ENCODE measurements at places on chromosomes 7 and 10.
A peak's percentile ranks its signal among the peaks of the same experiment; 100 is the strongest.

DNA sequence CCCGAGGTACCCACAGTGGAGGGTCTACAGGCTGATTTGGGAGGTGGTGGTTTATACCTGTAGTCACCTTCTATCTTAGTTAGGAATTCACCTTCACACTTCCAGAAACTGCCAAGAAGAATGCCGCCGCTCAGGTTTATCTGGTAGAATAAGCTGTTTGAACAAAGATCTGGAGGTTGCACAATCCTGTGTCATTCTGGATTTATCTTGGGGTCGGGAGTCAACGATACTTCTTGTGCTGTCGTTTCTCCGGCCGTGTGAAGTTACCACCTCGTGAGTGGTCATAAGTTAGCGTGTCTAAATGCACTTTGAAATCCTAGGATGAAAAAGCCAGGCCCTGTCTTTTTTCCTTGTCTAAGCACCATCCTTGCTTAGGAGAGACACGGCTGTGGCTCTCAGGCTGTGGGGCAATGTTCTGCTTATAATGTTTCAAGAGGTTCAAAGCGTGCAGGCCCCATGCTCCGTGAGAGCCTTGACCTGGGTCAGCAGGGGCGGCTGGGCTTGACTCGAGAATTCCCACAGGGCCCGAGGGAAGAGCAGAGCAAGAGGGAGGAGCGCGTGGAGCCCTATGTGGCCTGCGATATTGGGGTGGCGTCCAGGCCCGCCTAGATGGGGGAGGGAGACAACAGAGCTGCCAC is 35.5 kb downstream of the GRIFIN start:
- no peak for DNase-seq

DNA sequence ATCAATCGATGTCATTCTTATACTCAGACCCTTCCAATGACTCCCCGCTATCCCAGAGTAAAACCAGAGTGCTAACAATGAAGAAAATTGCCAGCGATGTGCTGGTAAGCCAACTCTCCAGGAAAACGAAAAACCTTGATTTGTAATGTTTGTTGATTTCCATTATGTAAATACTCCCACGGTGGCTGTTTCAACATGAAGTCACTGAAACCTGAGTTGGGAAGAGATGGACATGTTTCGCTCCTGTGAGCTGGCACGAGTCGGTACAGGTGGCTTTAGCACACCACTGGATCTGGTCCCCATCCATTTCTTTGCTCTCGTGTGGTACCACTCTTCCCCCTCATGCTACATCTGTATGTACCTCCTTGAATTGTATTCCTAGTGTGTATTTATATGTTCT is 52.9 kb downstream of the AP3M1 start:
- DNase-seq: no peak

DNA sequence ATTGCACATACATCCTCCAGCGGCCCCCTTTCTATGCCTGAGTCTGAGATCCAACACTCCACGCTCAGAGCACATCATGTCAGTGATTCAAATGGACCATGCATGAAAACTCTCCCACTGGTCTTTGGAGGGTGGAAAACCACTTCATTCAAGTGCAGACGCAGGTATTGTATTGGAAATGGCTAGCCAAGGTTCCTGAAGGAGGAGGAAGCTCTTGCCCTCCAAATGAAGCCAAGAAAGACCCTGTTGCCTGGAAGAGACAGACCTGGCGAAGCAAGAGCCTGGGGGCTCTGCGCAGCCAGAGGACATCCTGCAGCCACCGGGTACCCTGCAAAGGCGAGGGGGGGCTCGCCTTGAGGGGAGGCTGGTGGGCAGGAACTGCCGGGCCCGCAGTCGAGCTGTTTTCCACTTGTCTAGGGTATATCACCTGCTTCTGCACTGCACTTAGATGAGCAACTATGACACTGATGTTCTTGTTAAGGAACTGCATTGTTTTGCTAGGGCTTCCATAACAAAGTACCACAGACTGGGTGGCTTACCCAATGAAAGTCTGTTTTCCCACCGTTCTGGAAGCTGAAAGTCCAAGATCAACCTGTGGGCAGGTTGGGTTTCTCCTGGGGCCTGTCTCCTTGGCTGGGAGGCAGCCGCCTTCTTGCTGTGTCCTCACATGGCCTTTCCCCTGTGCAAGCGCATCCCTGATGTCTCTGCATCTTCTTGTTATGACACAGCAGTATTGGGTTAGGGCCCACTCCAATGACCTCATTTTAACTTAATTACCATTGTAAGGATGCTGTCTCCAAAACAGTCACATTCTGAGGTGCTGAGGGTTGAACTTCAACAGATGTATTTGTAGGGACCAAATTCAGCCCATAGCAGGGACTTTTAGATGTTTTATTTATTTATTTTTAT is 233.4 kb downstream of the ARHGAP12 start:
- no peak for DNase-seq

- DNase-seq: no peak
Observed at GRCh38 chr10:50362547-50363125, 111.3 kb upstream of the ASAH2 start.

- DNase-seq: no peak
Observed at GRCh38 chr10:92011560-92012214, 88.1 kb downstream of the BTAF1 start.

- no peak for DNase-seq
Observed at GRCh38 chr7:128247108-128247507, 6.0 kb downstream of the LEP start.

DNA sequence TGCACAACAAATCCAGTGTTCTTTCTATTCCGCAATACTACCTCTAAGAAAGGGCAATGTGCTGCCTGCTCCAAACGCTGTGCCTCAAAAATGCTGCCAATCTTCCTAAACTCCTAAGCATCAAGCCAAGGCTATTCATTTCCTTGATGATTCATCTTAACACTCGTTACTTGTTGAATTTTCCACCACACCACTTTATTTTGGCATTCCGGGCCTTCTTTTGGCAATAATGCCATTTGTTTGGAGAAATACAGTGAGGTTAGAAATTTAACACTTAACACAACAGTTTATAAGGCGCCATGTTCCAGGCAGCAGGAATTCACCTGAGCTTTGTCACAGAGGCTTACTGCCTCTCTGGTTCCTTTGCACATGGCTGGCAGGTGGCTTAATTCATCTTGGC is 82.6 kb upstream of the ABCB5 start:
- no peak for DNase-seq

DNA sequence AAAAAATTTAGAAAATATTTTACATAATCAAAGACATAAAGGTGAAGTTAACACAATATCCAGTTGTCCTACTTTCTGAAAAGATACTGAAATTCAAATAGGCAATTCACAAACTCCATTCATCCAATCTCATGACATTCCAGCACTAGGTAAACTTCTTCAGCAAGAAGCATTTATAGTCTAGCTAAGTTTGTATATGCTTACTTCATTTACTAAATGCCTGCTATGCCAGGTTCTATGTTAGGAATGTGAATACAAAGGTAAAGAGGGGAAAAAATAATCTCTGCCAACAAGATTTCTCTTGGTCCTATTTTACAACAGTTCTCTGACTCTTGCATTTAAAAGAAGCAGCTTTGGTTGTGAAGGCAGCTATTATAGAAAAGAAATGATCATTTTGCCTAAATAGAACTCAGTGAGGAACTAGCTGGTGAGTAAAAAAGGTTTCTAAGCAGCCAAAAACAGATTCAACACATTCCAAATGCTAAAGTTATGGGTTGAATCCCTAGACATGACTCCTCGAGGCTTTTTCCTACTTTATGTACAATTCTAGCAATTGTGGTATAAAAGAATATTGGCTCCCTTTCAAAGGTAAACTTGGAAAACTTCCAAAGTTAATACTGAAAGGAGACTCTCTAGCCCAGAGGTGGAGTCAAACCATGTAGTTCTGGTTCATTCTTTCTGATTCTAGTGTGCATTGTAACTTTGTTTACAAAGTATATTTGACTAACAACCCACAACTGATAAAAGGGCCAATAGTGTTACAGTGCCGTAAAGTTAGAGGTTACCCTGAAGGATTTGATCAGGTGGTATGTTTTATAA is 30.9 kb upstream of the KLHL7 start:
- no peak for DNase-seq

DNA sequence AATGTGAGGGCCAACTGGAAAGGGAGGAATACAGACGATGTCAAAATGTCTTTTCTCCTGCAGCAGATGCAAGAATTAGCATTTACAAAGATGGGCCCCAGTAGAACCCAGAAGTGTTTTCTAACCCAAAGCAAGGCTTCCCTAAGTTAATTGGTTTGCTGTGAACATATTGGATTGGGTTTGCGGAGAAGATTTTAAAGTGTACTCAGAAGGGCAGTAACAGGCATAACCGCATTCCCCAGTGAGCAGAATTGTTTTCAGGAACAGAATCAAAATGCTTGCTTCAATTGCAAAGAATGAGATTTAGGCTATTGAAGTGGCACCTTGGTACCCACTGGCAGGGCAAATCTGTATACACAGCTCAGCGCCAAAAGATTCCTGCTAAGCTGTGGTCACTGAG is 78.0 kb downstream of the NRP1 start:
- no peak for DNase-seq

DNA sequence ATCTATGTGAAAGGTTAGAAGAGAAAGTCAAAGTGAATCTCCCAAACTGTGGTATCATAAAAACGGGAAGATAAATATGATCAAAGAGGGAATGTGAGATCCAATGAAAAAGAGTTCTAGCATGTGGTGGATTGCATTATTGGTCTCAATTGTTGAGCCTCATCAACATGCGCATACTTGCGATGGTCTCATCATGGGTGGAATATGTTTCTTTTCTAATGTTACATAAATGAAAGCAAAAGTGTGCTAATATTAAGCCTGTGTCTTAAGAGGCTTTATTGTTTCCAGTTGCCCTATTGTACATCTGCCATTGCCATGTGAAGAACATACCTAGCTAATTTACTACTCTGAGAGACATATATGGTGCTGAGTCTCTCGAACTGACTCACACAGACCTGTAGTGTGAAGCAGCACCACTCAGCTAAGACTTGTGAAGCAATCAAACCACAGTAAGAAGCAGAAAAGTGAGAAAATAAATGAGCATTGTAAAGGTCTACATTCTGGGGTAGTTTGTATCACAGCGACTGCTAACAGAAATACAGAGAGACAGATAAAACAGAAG is 645.5 kb upstream of the PCDH15 start:
- DNase-seq: no peak

DNA sequence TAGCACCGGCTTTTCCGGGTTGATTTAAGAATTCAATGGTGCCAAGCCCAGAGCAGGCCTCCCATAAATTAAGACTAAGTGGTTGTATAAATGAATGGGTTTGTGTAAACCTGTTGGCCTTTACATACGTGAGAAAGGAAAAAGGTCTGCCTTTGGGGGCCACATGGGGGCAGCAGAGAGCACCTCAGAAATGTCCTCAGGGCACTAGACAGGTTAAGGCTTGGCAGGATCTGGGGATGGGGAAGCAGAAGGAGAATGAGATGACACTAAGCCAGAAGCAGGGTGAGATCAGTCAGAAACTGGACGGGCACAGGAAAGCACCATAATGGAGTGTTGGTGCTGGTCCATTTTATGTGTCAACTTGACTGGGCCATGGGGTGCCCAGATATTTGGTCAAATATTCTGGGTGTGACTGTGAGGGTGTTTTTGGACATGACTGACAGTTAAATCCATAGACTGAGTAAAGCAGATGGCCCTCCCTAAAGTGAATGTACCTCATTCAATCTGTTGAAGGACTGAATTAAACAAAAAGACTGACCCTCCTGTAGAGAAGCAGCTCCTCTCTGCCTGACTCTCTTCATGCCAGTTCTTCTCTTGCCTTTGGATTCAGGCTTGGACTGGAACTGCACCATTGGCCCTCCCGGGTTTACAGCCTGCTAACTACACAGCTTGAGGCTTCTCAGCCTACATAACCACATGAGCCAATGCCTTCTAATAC is 58.9 kb downstream of the FRMPD2 start:
- peak; percentile 48 for DNase-seq

DNA sequence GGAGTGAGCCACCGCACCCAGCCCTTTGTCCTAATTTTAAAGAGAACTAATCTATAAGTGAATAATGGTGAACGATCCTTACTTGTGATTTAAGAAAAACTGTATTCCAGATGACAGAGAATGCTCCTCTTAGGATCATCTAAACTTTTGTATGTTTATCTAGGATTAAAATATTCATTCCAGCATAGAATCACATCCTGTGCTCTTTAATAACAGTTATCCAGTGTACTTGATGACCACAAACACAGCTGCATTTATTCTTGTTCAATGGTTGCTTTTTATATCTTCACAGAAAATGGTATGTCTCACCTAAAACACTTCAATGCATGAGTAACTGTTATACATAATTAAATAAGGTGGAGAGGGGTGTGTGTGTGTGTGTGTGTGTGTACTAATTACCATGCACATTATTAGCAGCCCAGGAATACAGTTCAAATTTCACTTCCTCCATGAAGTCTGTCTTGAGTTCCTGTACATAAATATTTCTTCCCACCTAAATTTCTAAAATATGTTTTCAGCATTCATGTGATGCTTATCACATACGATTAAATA is 38.5 kb upstream of the SEMA3C start:
- no peak for DNase-seq

DNA sequence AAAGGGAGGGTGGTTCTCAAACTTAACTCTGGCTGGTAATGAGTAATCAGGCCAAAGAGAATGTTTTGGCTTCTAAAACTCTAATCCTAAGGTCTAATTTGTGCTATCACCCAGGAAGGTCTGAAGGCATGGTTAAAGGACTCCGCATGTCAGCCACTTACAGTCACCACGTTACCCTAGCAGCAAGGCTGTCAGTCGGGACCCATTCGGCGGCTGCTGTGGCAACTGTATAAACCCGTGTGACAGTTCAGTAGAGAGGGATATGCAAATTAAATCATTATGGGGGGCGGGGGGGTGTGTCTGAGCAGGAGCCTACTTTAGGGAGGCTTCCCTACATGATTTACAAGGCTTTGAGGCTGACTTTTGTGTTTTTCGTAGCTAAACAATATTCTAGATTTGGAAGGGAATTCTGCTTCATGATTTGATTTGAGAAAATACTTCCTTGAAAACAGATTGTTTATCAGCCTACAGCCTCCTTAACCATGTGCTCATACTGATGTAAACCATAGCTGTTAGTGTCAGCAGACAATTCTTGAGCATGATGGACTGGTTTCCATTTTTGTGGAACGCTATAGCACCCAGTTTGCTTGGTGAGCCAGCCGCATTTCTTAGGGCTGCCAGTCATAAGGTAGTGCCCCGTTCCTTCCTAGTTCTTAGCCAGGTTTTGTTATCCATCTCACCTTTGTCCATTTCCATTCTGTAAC is 284.4 kb downstream of the USP6NL start:
- DNase-seq: no peak

GRCh38 chr7:41162612-41163011 is 540.3 kb downstream of the INHBA start:
- no peak for DNase-seq

DNA sequence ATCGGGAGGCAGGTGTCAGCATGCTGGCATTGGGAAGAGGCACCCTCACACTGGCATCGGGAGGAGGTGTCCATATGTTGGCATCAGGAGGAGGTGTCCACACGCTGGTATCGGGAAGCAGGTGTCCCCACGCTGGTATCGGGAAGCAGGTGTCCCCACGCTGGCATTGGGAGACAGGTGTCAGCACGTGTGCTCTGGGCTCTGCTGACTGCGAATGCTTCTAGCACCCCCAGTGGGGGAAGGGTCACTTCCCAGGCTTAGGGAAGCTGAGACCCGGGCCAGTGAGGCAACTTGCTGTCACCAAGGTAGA is 92.5 kb upstream of the IKZF1 start:
- DNase-seq: no peak

- DNase-seq: peak; percentile 83
Observed at GRCh38 chr10:62610649-62611229, 193.8 kb upstream of the ADO start.

GRCh38 chr7:110786328-110786965 is 304.5 kb upstream of the LRRN3 start:
- no peak for DNase-seq

All from stimulated activated CD4-positive, alpha-beta T cell treated with anti-CD3 and anti-CD28 coated beads, Interleukin-1b, Interleukin-23, amount 100 ng/mL, for 48 hours (primary cell).